Fibroblast of upper back skin (primary cell): ENCODE measurements at places on chromosomes 12 and 14.

DNA sequence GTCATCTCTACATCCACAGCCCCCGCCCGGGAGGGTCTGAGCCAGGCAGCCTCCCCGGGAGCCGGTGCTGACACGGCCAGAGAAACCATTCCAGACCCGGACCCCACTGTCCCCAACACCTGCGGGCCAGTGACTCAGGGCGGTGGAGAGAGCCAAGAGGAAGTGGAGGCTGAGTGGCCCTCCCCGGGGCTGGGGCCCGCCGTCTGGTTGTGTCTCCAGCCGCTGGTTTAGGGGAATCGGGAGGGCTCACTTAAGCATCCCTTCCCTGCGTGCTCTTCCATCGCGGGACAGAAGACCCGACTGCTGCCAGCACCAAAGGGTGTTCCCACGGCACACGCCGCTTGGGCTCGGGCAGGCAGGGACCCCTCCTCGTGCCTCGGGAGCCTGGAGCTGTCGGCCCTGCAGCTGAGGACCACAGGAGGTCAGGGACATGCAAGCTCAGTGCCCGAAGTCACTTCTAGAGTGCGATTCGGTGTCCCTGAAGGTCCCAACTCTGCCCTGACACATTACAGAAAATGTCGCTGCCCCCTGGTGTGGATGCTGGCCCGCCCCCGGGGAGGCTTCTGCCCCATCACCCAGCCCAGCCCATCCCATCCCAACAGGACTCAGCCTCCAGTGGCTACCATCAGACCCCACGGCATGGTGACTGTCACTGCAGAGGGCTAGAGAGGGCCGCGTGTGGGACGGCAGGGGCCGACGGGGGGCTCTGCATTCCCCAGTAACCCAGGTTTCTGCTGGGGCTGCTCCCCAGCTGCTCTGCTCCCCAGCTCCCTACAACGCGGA lies 50.8 kb downstream of the GALNT9 start:
- no peak for DNase-seq

DNA sequence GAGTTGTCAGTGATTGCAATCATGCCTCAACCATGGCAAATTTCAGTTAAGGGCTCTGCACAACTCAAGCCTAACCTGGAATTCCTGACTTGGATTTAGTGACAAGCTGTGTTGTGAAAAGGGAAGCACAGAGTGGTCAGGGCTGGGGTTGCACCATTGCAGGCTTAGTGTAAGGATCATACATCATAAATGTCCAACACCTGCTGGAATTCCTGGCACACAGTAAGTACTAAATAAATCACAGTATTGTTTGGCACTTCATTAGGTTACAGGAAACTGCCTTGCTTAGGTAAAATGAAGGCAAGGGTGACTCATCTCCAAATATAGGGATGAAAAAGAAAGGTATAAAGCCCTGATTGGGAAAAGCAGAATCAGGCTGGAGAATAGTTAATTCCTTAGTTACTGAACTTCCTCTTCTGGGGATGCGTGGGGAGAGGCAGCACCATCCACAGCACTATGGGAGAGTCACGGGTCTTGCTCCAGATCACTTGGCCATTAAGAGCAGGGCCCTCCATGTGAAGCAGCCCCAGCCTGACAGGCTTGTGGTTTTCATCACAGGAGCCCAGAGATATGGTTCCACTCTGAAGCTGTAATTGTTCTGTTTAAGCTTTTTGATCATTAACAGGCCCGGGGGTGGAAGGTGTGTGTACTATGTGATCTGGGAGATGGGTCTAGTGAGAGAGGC lies 39.7 kb downstream of the SLC8A3 start:
- DNase-seq: no peak

- DNase-seq: no peak
Observed at GRCh38 chr14:59755409-59756135, 115.0 kb downstream of the RTN1 start.

DNA sequence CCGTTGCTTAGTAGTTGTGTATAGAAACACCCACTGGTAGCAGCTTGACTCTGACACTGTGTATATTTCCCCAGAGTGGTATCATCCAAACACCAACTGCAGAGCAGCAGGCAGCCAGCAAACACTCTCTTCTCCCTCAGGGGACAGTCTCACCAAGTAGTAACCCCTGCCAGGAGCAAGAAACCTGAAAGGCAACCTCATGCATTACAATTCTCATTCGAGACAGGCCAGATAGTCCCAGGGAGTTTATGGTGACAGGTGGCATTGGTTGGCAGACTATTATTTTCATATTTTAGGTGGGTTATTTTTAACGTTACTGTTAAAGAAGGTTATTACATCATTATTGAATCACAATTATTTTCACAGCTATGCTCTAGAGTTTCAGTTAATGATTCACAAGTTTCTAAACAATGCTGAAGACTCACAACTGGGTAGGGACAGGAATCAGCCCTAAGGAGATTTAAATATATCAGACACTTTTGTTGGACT lies 222.8 kb downstream of the EGLN3 start:
- no peak for DNase-seq

GRCh38 chr14:104557086-104557485 lies 22.5 kb upstream of the C14orf180 start:
- DNase-seq: no peak

DNA sequence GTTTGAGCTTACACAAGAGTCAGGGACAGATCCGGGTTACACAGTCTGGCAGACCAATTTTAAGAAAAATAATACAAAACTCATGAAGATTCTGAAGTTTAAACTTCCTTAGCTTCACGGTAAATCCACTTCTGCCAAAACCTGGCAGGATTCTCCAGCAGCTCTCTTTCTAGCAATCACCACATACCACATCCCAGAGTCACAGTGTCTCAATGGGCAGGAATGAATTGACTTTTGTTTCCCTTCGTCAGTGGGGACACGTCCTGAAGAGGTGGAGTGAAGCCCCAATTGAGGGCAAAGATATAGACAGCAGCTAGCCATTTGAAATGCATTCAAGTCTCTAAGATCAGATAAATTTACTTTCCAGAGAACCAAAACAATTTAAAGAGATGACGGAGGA lies 117.1 kb upstream of the ARHGAP5 start:
- DNase-seq: no peak

- DNase-seq: peak; percentile 52
Observed at GRCh38 chr14:97178781-97179180, 381.6 kb downstream of the VRK1 start.

DNA sequence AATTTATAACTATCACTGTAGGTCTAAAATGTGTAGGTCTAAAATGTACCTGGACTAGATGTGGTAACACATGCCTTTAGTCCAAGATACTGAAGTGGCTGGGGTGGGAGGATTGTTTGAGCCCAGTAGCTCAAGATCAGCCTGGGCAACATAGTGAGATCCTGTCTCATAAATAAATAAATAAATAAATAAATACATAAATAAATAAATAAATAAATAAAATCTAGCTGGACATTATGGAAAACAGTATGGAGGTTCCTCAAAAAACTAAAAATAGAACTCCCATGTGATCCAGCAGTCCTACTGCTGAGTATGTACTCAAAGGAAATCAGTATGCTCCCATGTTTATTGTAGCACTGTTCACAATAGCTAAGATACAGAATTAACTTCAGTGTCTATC lies 24.0 kb downstream of the PDE3A start:
- no peak for DNase-seq

- DNase-seq: no peak
Observed at GRCh38 chr14:44820230-44820964, 141.3 kb downstream of the KLHL28 start.

GRCh38 chr14:22002860-22003284 lies 329.3 kb upstream of the OR4E1 start:
- DNase-seq: no peak

DNA sequence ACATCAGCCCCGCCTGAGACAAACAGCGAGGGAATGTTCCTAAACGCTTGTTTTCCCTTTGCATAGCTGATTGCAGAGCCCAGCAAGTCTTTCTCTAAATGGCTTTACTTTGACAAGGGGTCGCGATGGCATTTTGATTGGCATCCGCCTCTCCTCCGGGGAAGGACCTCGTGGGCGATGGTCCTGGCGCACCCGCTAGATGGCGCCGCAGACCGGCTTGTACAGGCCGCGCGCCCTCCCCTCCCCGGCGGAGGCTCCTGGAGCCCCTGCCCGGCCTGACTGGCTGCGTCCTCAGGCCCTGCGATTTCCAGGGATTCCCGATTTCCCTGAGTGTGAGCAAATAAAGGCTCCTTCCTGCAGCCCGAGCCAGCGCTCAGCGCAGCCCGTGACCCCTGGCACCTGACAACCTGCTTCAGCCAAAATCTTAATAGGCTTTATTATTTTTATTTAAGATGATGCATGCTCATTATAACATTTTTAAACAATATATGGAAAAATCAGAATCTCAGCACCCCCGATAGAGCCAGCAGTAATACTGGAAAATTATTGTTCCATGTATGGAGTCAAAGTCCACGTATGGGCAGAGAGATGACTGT lies 468.3 kb downstream of the AACS start:
- DNase-seq: no peak

GRCh38 chr12:79063258-79063657 lies 198.7 kb downstream of the SYT1 start:
- DNase-seq: peak; percentile 17

GRCh38 chr12:30880061-30880460 lies 46.5 kb upstream of the TSPAN11 start:
- DNase-seq: no peak

DNA sequence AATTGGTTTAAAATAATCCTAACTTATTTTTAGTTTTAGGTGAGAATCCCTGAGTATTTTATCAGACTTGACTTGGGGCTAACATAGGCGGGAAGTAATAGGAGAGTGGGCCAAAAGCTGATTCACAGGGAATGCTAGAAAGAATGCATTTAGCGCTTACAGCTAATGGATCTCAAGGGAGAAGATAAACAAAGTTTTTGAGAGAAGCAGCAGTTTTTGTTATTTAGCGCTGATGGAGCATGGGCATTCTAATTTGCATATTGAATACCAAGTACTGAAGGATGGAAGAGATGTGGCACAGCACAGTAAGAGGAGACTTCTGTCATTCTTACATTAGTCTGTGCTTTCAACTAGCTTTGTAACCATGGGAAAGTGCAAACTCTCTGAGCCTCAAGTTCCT lies 436.0 kb upstream of the FBXO33 start:
- peak; percentile 0 for DNase-seq

- peak; percentile 31 for DNase-seq
Observed at GRCh38 chr12:105736498-105736897, 402.3 kb downstream of the NUAK1 start.

DNA sequence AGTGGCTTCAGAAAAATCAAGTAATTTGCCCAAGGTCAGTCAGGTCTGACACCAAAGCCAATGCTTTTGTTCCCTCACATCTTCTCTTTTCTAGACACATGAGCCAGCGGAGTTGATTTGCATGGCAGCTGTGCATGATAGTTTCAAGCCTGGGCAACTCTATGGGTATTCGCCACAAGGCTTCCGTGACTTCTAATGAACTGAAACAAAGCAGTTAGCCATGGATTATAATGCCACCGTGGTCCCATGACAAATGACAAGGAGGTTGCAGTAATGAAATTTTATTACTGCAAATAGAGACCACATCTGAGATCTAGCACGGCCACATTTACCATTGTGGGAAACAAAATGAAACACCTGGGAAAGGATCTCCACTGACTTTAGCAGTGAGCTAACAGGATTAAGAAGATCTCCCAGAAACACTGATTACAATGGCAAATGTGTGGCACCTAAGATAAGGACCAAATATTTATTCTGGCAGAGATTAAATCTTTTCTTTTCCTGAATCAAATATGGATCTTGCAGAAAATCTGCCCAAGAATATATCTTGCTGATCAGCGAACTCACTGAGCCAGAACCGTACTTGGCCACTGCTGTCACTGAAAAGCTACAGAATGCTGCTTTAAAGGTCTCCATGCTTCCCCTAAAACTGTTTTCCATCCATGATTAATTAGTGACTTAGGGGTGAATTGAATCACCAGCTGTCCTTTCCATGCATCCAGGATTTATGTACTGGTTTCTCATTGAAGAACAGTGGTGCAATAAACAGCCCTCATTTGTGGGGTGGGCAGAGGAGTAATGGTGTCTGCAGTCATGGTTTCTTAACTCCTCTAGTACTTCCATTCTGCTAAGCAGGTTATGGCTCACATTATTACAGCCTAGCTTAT lies 551.0 kb downstream of the DIO2 start:
- no peak for DNase-seq

- no peak for DNase-seq
Observed at GRCh38 chr14:73286598-73286997, 49.3 kb downstream of the PAPLN start.

DNA sequence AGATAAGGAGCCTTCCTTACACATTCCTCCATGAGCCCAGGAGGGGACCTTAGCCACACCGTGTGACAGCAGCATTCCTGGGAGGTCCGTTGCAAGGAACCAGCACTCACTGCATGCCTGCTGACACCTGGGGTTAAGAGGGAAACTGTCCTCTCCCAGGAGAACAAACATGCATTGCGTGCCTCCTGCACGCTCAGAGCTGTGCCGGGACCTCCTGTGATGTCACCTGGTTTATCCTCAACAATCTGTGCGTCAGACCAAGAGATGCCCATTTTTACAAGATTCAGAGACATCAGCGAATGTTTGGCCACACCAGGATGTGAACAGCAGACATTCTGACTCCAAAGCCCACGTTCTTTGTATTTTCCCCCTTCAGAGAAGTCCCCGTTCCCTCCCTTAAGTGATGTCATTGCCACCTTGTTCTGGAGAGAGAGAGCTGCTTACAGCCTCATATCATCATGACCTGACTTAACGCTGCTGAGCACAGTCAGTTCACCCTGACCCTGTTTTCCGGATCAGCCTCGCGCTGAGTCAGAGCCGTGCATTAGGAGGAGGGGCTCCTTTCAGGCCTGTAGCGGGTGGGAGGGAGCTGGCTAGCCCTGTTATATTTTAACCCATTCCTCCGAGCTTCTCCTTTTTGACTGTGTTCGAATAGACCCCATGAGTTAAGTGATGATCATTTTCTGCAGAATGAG lies 36.2 kb downstream of the TMEM120B start:
- DNase-seq: peak; percentile 83

GRCh38 chr12:9043766-9044165 lies 54.4 kb downstream of the KLRG1 start:
- DNase-seq: no peak

- no peak for DNase-seq
Observed at GRCh38 chr12:46460682-46461210, 88.2 kb upstream of the SLC38A2 start.

DNA sequence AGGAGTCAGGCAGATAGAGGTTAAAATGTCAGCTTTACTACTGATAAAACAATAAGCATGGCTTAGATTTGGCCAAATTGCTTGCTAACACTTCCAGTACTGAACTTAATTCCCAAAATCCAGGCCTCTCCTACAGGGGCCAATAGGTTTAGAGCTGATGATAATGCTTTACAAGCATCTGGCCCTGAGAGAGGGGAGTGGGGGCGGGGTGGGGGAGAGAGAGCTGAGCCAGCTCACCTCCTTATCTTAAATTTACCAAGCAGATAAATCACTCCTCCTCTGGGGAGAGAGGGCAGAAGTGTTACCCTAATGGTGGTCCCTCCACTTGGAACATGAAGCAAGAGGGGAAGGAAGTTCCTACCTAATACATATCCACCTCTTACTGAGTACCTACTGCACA lies 182.2 kb upstream of the CRY1 start:
- DNase-seq: no peak
